Stimulated activated CD4-positive, alpha-beta T cell treated with anti-CD3 and anti-CD28 coated beads, TNF-alpha, amount 100 ng/mL, for 24 hours (primary cell): ENCODE measurements at places on chromosomes 6 and 20.

- no peak for DNase-seq
Observed at GRCh38 chr20:1827974-1828785, 67.0 kb upstream of the SIRPA start.

GRCh38 chr6:158812611-158813010 lies 6.6 kb downstream of the EZR start:
- DNase-seq = no peak

- no peak for DNase-seq
Observed at GRCh38 chr6:156413154-156413553, 364.0 kb upstream of the ARID1B start.

DNA sequence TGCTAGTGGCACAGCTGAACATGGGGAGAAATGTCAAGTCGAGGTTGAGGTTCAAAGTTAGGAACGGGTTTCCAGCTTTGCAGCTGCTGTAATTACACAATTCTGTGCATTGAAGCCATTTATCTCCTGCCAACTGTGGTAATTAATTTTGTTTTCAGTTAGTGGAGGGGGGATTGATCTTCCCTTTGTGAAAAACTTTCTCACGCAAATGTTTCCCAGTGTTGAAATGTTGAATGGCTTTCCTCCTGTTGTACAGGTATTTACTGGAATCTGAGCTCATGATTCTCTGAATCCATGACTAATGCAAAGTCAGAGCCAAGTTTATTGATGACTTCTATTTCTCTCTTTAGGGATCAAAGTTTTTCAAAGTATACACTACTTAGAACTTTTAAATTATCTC lies 198.4 kb upstream of the SLC35B3 start:
- no peak for DNase-seq

GRCh38 chr20:10433014-10433622 lies 904 bp downstream of the MKKS start:
- no peak for DNase-seq

- no peak for DNase-seq
Observed at GRCh38 chr6:30988209-30988825, 4.8 kb downstream of the MUC21 start.

GRCh38 chr6:136148051-136148450 lies 102.1 kb downstream of the MTFR2 start:
- DNase-seq = no peak

DNA sequence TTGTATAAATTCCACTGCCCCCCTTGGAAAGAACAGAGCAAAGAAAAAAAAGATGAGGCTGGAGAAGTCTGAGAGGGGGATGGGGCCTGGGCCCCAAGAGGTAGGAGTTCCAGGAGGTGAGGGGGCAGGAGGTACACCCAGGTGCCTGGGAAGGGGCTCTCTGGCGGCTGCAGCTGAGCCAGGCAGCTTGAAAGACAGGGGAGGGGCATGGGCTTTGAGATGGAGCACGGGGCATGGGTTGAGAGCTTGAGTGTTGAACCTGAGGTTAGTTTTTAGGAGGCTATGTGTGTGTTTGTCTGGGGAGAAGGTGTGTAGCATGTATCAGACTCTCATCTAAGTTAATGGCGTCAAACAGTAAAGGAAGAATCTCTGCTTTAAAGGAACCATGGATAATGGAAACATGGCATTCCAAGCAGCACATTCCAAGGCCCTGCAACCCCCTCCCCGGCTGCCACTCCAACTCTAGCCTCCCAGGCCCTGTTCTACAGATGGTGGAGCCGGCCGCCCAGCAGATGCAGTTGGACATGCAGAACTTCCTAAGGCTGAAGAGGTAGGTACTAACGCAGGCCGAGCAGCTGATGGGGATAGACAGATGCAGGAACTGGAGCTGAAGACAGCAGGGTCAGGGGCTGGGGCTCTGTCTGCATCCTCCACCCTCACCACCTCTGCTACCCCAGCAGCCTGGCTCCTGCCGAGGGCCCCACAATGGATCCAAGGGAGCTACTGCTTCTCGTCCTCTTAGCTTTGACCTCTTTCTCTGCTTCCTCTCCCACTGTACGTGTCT lies 42.1 kb downstream of the MDFI start:
- no peak for DNase-seq
